Spinal cord (tissue), 10 donors: ENCODE measurements at places on chromosomes 1 and 21. TPM values are rescaled to one million over a fixed set of nuclear protein-coding genes. Genes with fewer than 3 reads are reported as not detected.

Gene SPATA45
- polyA plus RNA-seq, result 0.52 TPM

Gene LCE4A
- polyA plus RNA-seq, result not detected

Gene ETV3L
- polyA plus RNA-seq, result 0.17 TPM

Gene GBP7
- 0.16 TPM for polyA plus RNA-seq

Gene NT5C1A
- polyA plus RNA-seq, result 1.5 TPM

Gene GIPC2
- polyA plus RNA-seq, result 0.41 TPM

Gene TFF2
- polyA plus RNA-seq, result not detected

Gene TRAF5
- polyA plus RNA-seq, result 15.6 TPM

Gene MYBPH
- 0.35 TPM for polyA plus RNA-seq

Gene PDZK1
- 3.4 TPM for polyA plus RNA-seq

Gene GJA4
- 16.6 TPM for polyA plus RNA-seq

Gene TGFB2
- polyA plus RNA-seq, result 31.9 TPM
